ENCODE measurements at places on chromosomes 6 and 20.

DNA sequence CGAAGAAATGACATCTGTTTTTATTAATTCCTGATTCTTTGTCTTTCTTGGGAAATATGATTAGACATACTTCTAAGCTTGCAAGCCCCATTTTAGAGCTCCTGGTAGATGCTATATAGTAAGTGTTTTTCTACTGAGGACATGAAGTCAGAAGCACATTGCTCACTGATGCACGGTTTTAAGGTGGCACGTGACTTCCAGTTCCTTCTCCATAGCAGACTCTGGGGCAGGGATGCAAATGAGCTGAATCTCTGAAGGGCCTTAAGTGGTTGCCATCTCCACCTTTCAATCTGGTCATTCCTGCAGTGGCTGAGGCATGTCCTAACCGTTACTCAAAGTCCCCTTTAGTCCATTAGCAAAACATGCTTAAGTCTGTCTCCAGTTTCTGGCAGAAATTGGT lies 421.2 kb upstream of the HTR1E start:
- DNase-seq, result no peak

DNA sequence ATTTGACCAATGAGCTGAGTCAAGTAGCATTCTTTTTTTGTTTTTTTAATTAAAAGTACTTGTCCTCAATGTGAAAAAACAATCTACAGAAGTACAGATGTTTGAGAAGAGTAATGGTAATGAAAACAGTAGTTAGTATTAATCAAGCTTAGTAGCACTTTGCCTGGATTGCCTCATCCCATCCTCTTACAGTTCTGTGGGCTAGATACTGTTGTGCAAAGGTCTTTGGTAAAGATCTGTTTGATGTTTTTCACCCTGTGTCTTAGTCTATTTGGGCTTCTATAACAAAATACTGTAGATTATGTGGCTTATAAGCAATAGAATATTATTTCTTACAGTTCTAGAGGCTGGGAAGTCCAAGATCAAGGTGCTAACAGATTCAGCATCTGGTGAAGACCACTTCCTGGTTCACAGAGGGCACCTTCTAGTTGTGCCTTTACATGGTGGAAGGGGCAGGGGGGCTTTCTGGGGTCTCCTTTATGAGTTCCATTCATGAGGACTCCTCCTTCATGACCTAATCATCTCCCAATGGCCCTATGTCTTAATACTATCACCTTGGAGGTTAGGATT lies 84.3 kb downstream of the SHLD1 start:
- DNase-seq, result no peak

DNA sequence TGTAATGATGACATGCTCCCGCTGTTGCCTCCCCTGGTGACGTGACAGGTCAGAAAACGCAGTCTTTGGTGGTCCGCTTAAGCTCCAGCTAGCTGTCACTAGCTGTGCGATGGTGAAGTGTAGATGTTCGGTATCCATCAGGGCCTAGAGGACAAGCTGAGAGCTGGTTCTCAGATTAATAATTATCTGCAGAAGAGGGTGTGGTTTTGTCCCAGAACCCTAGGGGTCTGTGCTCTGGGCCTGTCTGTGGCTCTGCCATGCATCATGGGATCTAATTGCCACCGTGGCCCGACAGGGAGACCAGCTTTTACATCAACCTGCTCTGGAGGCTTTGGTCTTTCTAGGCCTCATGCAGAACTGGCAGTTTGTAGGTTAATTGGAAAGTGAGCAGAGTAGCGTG lies 34.1 kb downstream of the ERMARD start:
- DNase-seq, result no peak

DNA sequence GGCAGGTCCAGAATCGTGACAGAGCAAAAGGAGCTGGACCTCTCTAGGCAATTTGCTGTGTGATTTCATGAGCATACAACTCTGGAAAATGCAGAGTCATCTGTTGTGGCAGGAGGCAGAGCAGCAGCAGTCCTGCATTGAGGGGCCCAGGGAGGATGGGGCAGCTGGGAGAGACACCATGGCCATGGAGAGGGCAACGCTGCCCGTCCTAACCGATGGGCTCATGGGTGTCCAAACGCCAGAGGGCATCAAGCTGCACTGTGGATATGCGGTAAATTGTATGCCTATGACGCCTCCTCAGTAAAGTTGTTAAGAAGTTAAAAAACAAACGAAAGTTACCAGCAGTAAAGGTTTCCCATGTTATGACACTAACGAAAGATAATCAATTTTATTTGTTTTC lies 42.2 kb upstream of the DACT2 start:
- no peak for DNase-seq

Measured in CD4-positive, alpha-beta T cell treated with Interleukin-4 for 4 hours (primary cell).